ENCODE measurements at places on chromosomes 11 and 22. TPM values are rescaled to one million over a fixed set of nuclear protein-coding genes. Genes with fewer than 3 reads are reported as not detected.

GRCh38 chr11:106415510-106415909 is 338.0 kb downstream of the AASDHPPT start:
- no peak for DNase-seq

GRCh38 chr22:20214853-20215252 is 53.3 kb downstream of the RTN4R start:
- DNase-seq = no peak

DNA sequence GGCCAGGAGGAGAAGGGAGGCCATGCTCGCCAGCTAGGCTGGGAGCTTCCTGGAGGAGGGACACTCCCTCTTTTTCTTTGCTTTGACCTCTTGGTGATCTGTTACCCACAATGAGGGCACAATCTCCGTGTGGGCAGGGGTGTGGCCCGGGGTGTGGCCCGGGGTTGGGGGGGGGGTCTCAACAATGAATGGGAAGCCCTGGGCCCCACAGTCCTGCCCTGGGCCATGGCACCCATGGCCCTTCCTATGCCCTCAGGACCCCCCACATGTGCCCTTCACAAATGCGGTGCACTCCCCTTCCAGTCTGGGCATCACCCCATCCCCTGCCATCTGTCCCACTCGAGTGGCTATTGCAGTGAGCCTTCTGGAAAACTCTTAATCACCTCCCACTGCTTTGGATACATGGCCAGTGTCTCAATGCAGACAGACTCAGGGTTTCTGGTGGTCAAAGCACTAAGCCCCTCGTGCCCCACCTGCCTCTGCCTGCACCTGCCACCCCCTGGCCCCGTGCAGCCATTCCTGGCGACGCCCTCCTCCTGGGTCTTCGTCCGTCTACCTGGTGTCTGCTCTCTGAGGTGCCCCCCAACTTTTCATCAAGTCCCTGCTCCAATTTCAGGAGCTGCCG is 611.3 kb downstream of the TBC1D22A start:
- no peak for DNase-seq

DNA sequence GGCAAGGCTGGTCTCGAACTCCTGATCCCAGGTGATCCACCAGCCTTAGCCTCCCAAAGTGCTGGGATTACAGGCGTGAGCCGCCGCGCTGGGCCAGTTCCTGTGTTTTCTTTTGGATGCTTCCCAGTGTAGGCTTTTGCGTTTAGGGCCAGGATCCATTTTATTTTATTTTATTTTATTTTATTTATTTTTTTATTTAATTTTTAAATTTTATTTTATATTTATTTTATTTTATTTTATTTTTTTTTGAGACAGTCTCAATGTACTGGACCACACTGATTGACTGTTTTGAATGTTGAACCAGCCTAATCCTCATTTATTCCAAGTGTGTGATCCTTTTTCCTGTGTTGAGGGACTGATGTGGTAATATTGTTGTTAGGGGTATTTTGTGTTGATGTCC is 8.4 kb downstream of the EPS8L2 start:
- DNase-seq = no peak

The F2 gene
- total RNA-seq = not detected

DNA sequence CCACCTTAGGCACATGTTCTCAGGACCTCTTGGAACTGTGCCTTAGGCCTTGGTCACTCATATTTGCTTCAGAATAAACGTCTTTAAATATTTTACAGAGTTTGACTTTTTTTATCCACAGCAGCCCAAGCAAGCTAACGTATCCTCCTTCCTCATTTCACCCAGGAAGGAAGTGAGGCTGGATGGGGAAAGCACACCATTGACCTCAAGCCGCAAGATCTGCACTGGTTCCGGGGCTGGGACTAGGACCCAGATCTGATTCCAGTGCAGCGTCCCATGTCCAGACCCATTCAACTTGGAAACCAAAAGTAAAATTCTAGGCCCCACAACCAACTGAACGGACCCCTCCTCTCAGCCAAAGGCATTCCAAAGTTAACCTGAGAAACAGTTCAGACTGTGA is 2.4 kb upstream of the LGALS12 start:
- DNase-seq = no peak

The NOX4 gene
- total RNA-seq = 1.4 TPM

The KRTAP5-9 gene
- total RNA-seq = not detected

- no peak for DNase-seq
These were observed 753 bp upstream of the PPARA start for GRCh38 chr22:46149512-46150033.

The PKNOX2 gene
- 0.10 TPM for total RNA-seq

The YPEL4 gene
- 1.2 TPM for total RNA-seq

The HEPHL1 gene
- not detected for total RNA-seq

- DNase-seq = no peak
These were observed 14.0 kb downstream of the VPS37C start for GRCh38 chr11:61147271-61147670.

GRCh38 chr22:40782521-40782920 is 36.6 kb downstream of the SLC25A17 start:
- no peak for DNase-seq

DNA sequence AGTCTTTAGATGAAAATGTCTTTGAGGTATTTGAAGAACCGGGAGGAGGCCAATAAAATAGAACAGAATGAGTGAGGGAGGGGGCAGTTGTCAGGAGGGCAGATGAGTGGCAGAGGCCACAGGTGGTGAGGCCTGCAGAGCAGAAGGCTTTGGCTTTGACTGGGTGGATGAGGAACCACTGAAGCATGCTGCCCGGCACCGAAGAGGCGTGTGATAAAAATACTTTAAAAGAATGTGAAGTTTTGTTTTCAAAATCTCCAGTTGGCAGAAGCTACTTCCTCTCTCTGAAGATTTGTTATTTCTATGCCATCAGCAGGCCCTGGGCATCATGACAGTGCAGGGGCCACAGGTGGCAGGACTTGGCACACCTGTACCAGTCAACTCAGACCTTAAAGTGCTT is 6.3 kb downstream of the MS4A12 start:
- no peak for DNase-seq

DNA sequence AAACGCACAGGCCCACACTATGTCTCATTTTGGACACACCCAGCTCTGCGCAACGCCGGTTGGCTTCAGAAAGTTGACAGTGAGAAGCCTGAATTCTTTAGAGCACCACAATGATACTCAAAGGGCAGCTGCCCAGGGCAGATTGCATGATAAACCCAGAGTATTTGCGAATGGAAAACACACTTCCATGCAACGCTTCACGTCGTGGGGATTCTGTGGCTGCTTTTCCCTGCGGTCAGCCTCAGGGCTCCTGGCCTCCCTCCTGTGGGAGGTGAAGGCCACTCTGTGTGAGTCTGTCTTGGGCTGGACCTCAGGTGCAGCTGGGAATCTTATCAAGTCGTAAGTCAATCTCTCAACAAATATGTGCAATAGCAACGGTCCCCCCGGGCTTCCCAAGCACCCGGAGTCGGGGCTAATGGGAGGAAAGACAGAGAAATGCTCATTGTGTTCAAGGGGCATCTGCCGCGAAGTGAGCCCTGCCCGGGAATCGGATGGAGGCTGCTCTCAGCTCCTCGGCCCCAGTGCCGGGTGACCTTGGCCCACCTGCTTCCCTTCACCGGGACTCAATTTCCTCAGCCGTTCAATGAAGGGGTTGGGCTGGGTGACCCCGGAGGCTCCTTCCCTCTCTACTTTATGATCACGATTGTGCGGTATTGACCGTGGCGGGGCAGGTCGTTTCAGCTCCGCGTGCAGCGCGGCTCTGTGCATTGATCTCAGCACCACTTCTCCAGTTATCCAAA is 623.6 kb downstream of the BRD1 start:
- DNase-seq = no peak

GRCh38 chr11:11265994-11266606 is 87.0 kb downstream of the CSNK2A3 start:
- DNase-seq = peak; percentile 39

GRCh38 chr11:124872741-124873140 is 7.5 kb downstream of the ROBO3 start:
- no peak for DNase-seq

- DNase-seq = no peak
These were observed 185.3 kb upstream of the ISX start for GRCh38 chr22:34880662-34881061.

DNA sequence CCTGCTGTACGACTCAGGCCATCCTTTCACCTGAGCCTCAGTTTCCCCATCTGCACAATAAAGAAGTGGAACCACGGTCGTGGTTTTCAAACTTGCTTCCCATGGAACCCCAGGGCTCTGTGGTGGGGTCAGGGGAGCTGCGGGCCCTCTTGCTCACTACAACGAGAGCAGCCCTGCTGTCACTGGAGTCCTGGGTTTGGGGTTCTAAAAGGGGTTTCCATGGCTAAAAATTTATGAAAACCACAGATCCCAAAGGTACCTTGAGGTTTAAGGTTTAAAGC is 45.4 kb upstream of the CARS1 start:
- no peak for DNase-seq

The MS4A4E gene
- total RNA-seq = not detected

The MPEG1 gene
- not detected for total RNA-seq

DNA sequence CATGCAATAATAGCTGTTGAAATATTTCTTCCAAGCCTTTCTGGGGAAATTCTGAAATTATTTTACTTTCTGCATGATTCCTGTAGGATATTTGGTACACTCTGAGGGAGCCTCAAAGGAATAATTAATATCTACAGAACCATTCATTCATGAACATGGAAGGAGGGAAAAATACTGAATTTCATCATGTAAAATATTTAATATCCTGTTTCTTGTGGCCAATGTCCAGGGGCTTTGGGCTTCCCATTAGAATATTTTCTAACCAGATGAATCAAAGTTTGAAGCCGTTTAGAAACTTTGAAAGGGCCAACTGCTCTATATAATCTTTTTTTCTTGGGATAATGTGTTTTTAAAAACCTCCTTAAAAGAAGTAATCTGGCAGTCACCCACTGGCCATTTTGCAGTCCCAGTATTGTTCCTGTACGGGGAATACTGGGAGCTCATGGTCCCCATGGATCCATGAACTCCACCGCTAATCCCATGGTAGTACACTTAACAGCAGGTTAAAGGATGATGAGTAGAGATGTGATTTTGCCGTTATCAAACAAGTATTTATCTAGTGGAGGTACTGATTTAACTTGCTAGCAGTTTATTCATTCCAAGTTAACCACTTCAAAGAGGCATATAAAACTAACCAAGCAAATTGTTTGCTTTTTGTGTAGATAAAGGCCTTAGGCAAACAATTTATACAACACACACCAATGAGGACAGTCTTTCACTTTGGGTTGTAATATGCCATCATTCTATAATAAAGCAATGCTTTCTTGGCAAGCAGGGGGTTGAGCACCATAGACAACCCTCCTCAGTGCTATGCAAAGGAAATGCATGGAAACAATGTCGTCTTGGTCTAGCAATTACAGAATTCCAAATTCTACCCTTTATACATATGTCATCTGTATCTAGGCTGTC is 34.5 kb upstream of the BLID start:
- DNase-seq = no peak

GRCh38 chr22:50733521-50734342 is 4.3 kb upstream of the ACR start:
- no peak for DNase-seq

DNA sequence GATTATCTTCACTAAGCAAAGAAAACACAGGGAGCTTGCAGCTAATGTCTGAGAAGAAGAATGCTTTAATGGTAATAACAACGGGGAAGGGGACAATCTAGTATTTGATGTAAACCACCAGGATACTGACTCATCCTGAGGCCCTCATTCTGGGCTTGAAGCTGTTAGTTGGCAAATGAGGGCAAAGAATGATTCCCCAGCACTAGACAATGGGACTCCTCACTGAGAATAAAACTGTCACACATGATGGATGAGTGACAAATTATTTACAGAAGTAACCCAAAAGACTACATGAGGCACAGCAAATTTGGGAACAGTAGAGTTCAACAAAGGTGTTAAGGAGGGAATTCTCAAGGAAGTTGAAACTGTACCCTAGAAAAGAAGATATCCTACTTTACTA is 76.3 kb downstream of the FAM168A start:
- DNase-seq = no peak

- DNase-seq = no peak
These were observed 11.4 kb downstream of the GGA1 start for GRCh38 chr22:37619991-37620390.

The OR2D2 gene
- total RNA-seq = not detected

- DNase-seq = peak; percentile 66
These were observed 5.6 kb upstream of the TMA7B start for GRCh38 chr22:39954584-39955055.

The KIAA1671 gene
- total RNA-seq = 1.7 TPM

Data from H4 (cell line).